ENCODE measurements at places on chromosomes 1 and 21.

GRCh38 chr1:24871306-24871901, 58.7 kb downstream of the RUNX3 start:
- no peak for DNase-seq

GRCh38 chr1:78665809-78666208, 16.2 kb downstream of the IFI44 start:
- DNase-seq, result no peak

DNA sequence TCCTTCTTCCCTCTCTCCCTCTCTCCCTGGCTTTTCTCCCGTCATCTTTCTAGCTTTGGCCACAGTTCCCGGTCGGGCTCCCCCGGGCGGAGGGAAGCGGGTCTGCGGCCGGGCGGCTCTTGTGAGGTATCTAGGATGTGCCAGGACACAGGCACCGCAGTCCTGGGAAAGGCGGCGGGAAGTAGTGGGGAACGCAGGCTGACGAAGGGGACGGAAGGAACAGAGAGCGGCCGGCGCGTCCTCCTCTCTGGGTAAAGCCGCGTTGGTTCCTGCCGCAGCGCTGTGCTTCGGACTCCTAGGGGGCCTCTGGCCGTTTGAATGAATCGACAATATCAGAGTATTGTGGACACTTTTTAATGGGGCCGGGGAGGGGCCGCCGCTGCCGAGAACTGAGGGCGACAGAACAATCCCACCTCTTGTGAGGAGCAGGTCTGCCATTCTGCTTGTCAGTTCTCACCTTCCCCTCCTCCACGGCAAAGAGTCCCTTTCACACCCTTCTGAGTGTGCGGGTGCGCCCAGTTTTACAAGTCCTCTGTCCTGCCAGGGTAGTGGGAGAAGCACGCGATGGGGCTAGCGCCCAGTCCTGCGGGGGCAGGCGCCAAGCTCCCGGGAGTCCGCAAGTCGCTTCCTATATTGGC, 1.2 kb upstream of the LHX9 start:
- peak; percentile 36 for DNase-seq

DNA sequence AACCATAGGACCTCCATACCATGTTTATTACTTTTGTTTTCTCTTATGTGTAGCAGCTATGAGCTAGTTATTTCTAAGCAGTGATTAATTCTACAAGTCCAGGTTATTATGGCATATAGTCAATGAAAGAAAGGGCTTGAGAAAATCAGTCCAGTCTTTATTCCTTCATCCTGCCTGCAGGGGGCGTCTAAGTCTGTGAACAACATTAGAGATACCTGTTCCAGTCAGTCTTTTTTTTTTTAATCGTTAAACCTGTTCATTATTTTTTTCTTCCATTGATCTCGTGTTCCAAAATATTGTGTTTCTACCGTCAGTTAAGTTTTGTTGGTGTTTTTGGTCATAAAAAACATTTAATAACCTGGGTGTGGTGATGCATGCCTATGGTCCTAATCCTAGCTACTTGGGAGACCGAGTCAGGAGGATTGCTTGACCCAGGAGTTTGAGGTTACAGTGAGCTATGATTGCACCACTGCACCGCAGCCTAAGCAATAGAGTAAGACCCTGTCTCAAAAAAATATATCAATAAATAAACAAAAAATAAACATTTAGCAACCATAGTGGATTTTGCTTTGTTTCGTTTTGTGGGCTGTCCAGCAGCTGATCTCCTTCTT, 29.4 kb upstream of the CD2 start:
- peak; percentile 78 for DNase-seq

GRCh38 chr21:42609811-42610210, 43.6 kb upstream of the PDE9A start:
- DNase-seq, result no peak

GRCh38 chr1:114130213-114130612, 23.5 kb downstream of the SYT6 start:
- no peak for DNase-seq

- DNase-seq, result peak; percentile 83
Observed at GRCh38 chr1:230858918-230859729, 9.2 kb downstream of the C1orf198 start.

DNA sequence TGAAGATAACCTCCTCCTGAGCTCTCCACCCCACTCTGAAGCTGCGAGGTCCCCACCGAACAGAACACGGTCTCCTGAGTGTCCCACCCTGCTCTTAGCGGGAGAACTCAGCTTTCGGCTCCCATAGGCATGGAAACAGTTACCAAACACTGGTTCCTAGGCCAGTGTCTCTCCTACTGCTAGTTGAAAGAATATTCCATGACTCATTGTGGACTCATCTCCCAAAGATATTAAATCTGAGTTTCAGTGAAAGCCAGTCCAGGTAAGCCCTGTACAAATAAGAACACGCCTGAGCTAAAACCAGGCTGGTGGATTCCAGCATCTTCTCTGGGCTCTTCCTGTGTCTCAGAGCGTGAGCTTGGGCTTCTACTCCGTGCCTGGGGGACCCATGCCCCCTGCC, 107.5 kb upstream of the CLDN14 start:
- DNase-seq, result peak; percentile 11

GRCh38 chr1:30377230-30378002, 346.0 kb downstream of the MATN1 start:
- DNase-seq, result no peak

DNA sequence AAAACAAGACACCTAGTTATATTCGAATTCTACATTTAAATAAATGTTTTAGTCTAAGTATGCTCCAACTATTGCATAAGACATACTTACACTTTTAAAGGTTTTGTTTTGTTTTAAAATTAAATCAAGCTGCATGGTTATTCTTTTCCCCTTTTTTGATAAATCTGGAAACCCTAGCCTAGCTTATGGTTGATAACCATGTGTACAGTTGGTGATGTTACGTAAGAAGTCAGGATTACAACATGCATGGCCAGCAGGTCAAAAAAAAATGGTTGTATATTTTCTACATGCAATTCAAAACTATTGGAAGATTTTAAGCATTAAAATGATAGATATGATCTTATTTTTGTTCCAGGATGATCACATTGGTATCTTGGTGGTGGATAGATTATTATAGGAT, 1600.6 kb downstream of the PLA2G4A start:
- DNase-seq, result peak; percentile 28

- no peak for DNase-seq
Observed at GRCh38 chr1:163697137-163697536, 375.4 kb downstream of the NUF2 start.

GRCh38 chr21:36665806-36666205, 33.1 kb upstream of the SIM2 start:
- DNase-seq, result no peak

GRCh38 chr21:32070676-32071330, 198.0 kb downstream of the HUNK start:
- no peak for DNase-seq

GRCh38 chr1:193417403-193417802, 231.0 kb upstream of the B3GALT2 start:
- DNase-seq, result peak; percentile 64

DNA sequence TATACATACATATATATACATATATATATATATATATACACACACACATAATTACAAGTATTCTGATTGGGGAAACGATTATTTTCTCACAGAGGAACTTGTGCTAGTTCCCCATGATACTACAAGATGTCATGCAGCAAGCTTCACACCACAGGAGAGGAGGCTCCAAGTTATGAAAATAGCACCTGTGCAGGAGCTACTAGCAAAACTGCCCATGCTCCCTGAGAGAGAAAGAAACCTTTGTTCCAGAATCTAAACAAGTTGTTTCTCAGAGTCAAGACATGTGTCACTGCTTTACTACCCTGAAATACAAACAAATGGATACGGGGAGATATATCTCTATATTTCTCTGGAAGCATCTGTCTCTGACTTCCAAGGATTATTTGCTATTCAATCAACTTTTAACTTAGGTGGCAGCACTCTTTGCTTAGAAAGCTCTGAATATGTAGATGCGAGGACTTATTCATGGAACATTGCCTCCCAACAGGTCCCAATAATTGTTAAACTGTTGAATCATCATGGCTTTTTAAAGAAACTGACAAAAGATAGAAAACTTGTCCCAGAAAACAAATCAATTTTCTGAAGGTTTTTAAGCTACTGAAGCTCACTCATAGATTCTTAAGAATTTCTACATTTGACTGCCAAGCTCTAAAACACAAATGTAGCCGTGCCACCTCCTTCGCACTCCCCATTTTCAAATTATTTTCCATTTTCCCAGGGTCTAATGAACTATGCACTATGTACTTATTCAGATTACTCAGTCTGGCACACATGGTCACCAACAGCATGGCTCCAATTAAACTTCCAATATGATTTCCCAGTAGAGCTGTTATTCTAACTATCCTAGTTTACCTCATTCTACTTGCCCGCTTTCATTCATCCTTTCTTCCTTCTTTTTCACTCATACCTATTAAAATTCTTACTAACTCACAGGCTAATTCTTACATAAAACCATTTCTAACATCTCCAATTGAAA, 929.1 kb downstream of the LTN1 start:
- DNase-seq, result no peak

- no peak for DNase-seq
Observed at GRCh38 chr1:63119575-63120155, 202.7 kb upstream of the FOXD3 start.

DNA sequence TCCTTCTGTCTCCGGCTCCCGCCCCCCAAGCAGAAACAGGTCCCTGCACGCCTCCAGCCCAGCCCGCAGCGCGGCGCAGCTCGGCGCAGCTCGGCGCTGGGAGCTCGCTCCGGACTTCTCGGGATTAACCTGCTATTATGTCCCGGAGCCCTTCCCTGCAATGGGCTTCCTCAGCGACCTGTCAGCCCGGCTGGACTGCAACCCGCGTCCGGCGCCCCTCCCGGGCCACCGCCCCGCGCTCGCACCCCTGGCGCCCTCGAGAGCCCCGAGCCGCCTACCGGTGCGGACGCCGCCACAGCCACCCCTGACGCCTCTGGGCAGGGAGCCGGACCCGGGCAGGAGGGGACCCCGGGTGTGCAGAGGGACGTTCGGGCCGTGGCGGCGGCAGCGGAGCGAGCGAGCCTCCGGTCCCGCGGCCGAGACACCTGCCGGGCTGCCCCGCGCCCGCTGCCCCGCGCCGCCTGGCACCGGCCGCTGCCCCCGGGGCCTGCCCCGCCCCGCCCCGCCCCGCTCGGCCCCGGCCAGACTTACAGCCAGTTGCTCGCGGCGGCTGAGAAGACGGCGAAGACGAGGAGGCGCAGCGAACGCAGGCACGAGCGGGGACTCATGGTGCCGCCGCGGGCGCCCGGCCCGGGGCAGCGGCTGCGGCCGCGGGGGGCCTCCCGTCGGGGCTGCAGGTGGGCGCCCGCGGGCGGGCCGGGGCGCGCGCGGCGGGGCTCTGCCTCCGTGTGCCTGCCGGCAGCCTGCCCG, 407 bp downstream of the WNT4 start:
- DNase-seq, result peak; percentile 28
